ENCODE measurements at places on chromosomes 7 and 10.

DNA sequence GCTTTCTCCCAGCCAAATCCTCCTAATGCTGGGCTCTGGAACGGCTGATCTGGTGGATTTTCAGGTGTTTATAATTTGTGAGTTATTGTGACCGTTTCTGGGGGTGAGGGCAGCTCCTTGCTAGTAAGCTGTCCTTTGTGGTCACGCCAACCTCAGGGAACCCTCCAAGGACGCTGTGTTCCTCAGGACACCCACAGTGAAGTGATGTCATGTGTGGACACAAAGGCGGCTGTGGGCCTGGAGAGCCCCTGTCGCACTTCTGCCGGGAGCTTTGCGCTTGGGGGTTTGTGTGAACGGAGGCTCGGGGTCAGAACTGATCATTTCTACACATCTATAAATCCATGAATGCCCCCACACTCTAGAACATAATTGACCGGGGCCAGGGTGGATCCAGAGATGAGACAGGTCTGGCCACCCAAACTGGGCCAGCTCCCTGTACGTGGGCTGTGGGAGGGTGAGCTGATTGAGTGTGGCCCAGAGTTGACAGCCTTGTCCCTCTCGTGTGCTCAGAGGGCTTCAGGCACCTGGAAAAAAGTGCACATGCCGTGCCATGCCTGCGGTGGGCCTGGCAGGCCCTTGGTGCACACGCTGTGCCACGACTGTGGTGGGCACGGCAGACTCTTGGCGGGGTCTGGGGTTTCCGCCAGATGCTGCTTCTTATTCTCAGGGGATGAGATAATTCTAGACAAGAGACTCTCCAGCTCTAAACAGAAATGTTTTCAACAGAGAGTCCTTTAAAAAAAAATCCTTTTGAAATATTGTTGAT is 130.2 kb downstream of the VIPR2 start:
- DNase-seq, result no peak

GRCh38 chr7:127922656-127923055 is 108.6 kb downstream of the LRRC4 start:
- no peak for DNase-seq

GRCh38 chr7:128347647-128348097 is 4.0 kb upstream of the RBM28 start:
- peak; percentile 58 for DNase-seq

- DNase-seq, result peak; percentile 83
Observed at GRCh38 chr10:102796407-102797176, 40.6 kb downstream of the CYP17A1 start.

GRCh38 chr7:106068986-106069385 is 43.1 kb downstream of the SYPL1 start:
- no peak for DNase-seq

DNA sequence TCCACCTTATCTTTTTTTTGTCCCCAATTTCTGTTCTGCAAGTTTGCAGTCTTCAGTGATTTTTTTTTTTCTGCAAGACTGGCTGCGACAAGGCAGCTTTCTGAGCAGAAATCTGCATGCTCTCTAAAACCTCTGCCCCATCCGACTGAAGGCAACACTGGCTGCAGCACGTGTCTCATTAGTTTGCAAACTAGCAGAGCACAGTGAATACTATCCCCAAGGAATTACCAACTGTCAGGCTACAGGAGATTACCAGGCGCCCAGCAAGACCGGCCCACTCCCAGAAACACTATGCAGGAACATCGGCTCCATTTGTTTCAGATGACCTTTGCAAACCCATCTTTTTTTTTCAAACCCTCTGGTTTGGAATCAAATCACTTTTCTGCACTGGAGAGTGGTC is 538.8 kb downstream of the SORCS1 start:
- no peak for DNase-seq

DNA sequence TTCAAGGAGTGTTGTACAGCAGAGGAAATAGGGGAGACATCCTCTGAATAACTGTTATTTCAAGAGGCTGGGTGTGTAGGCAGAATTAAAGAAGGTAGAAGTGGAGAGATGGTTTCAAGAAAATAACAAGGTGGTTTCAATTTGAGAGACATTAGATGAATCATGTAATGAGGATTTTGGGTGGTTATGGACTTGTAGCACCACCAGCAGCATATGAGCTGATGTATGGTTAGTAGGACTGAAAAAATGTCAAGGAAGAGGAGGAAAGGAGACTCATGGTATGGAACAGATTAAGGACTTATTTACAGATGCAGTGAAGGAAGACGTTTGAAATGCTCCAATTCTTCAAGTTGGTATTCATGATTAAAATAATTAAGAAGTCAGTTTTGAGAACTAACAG is 166.2 kb downstream of the EXOC4 start:
- DNase-seq, result no peak

DNA sequence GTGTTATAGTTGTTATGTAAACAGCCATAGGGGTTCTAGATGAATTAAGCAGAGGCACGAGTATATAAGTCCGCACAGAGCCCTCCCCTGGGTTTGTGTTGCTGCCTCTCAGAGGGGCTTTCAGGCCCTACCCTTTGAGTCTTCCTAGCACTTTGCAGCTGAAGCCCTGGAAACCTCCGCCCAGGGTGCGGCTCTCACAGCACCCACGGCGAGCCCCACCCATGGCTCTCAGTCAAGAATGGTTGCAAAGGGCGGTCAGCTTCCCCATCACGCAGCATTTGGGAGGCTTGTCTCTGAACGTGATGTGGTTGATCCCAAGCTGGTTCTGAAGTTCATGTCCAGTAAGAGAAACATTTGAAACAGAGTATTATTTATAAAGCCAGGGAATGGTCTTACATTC is 18.8 kb upstream of the INSIG1 start:
- no peak for DNase-seq

DNA sequence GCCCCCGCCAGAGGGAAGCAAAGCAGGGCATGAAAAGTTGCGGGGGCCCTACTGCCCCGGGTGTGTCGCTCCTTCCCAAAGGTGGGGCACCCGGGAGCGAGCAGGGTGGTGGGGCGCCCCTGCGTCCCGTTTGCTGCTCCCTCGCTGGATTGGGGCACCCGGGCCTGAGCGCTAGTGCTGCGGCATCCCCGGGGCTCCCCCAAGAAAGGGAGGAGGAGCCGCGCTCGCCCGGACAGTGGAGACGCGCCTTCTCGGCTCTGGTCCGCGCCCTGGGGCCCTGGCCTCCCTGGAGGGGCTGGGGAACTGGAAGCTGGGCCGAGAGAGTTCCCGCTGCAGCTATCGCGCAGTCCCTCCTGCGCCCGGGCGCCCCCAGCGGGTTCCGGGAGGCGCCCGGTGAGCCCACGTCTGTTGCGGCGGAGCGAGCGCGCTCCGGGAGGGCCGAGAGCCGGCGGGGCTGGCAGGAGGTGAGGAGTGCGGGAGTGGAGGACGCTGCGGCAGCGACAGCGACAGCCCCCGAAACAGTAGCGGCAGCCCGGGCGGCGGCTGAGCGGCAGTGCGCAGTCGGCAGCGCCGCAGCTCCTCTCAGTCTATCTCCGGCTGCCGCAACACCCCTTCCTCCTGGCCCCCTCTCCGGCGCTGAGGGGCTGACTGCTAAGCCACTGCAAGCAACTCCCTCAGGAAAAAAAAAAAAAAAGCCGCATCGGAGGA is 504 bp upstream of the BMPER start:
- peak; percentile 22 for DNase-seq

- DNase-seq, result no peak
Observed at GRCh38 chr7:1422512-1423263, 36.6 kb downstream of the MICALL2 start.

DNA sequence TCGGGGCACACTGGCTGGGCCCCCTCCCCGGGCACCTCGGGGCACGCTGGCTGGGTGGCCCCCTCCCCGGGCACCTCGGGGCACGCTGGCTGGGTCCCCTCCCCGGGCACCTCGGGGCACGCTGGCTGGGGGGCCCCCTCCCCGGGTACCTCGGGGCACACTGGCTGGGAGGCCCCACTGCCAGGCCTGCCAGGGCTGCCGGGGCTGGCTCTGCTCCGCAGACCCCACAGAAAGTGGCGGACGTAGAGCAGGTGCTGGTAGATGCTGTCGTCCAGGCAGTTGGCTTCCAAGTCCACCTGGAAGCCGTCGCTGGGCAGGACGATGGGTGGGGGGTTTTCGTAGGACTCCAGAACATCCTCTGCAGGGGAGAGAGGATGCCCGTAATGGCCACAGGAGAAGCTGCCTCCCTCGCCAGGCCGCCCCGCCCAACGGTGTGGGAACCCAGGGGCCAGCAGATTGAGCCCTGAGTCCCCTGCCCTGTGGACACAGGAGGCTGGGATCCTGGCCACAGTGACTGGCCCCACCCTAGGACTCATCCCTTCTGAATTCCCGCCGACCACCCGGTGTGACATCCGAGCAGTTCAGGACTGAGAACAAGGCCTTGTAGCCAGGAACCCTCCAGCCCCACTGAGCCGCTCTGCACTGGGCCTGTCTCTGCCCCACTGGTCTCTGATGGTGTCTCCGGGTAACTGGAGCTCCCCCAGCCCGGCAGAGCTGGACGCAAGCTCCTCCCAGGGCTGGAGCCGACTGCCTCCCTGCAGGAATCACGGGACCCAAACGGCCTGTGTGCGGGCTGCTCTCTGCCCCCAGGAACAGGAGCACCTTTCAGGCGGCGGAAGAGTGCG is 28.2 kb downstream of the AP5Z1 start:
- DNase-seq, result no peak

DNA sequence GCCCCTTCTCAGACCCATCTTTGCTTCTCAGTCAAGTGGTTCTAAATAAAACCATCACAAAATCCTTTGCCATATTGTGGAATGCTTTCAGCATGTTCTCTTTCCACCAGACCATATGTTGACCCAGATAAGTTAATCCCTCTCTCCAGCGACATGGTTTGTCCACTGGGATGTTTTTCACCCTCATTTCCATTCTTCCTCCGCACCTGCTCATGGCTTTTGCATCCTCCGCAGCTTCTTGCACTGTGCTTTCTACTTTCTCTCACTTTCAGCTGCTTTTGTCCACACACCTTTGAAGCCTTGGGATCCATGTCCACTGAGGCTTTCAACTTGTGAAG is 52.3 kb upstream of the WAC start:
- no peak for DNase-seq

GRCh38 chr7:100099452-100099851 is 1.7 kb downstream of the MCM7 start:
- DNase-seq, result no peak

GRCh38 chr7:44320141-44320540 is 5.3 kb downstream of the CAMK2B start:
- no peak for DNase-seq

DNA sequence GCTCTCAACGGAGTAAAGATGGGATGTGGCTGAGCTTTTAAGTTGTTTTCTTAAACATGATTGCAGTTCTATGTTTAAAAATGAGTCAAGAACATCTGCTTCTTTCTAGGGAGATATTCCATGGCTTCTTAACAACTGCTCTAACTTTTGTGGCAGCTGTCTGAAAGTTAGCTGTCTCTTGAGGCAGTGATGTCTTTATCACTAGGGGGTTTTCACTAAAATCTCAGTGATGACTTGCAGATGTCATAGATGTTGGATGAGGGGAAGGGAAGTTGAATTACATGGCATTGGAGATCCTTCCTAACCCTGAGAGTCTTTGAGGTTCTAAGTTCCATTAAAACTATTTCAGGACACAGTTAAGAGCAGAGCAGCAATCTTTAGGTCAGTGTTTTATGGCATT is 43.5 kb downstream of the PRKG1 start:
- no peak for DNase-seq

DNA sequence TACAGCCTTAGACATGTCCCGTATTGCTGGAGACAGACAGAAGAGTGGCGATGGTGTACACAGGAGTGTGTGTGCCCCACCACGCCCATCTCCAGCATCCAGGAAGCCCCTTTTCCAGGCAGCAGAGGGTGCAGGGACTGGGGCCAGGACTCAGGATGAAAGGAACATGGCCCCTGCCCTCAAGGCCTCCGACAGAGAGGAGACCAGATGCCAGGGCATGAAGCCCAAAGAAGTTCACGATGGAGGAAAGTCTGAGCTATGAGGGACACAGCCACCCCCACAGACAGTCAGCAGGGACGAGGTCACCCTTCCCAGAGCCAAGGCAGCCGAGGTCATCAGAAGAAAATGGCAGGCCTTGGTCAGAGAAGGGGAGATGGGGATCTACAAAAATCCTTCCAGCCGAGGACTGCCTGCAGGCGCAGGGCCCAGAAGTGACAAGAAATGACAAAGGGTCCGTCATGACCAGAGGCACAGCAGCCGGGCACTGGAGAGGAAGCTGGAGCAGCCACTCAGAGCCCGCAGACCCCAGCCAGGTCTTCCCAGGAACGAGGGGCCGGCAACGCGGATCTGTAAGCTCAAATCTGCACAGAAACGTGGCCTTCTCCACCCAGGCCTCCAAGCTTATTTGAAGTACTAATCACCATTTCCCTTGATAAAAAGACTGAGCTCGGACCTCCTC is 78.7 kb upstream of the PPP2R2D start:
- DNase-seq, result no peak

DNA sequence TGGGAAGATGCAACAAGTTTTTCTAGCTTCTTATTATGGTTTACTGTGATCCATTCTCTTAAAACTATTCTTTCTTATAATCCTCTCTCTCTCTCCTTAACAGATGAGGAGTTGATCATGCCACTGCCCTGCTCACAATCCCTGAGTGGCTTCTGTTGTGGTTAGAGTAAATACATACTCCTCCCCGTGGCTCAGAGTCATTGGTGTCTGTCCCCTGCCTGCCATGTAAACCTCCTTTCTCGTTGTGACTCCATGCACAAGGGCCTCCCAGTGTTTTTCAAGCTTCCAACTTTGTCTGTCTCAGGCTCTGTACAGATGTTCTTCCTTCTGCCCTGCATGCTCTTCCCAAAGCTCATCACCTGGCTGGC is 20.4 kb downstream of the CCNY start:
- no peak for DNase-seq

- no peak for DNase-seq
Observed at GRCh38 chr10:24759672-24760071, 36.0 kb upstream of the ARHGAP21 start.

DNA sequence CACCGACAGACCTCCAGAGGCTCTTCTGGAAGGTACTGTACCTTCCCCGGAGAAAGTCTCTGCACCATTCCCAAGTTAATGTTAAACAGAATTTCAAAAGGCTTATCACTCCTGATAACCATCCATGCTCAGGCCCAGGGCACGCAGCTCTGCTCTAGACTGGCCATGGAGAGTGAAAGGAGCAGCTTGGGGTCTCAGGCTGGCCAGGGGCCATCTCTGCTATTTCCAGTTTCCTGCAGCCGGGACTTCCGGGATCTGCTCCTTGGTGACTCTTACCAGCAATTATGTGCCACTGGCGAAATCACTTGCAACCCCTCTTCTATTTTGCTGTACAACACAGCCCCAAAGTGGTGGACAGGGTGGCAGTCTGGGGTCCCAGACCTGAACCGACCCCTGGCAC is 6.0 kb downstream of the CLDN15 start:
- no peak for DNase-seq

- DNase-seq, result no peak
Observed at GRCh38 chr10:5458949-5459747, 40.2 kb downstream of the CALML5 start.

DNA sequence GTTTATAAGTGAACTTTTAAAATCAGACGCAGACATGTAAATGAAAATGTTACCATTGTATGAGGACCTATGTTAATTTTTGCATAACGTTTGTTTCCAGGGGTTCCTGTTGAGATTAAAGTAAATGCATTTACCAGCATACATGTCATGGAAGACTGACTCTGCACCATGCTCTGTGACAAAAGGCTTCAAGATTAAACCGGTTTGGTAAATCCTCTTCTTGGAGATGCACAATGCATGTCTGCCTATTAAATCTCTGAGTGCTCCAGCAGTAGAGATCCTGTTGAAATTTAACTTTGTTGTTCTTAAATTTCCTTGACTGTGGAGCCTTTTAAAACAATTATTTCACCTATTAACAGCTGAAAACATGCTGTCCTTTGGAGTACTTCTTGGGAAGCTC is 36.5 kb upstream of the JAZF1 start:
- DNase-seq, result no peak

- DNase-seq, result no peak
Observed at GRCh38 chr7:148763622-148764021, 64.9 kb downstream of the CUL1 start.
